ENCODE measurements at places on chromosomes 16 and 17.

DNA sequence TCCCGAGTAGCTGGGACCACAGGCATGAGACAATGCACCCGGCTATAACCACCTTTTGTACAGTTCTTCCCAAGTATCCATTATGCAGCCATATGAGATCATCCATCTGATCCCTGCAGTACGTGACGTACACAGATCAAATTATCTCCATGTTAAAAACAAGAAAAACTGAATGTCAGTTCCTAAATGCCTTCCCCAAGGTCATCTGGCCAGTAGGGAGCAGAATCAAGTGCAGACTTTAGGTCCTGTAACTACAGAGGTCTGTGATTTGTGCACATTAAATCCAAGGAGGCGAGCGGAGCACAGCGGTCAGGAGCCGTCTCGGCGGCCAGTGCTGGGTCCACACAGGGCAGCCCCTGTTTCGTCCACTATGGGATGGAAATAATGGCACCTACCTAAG is 23.7 kb downstream of the ZCCHC14 start:
- DNase-seq: no peak

- no peak for DNase-seq
These were observed 20.7 kb downstream of the SPNS2 start for GRCh38 chr17:4519361-4519788.

DNA sequence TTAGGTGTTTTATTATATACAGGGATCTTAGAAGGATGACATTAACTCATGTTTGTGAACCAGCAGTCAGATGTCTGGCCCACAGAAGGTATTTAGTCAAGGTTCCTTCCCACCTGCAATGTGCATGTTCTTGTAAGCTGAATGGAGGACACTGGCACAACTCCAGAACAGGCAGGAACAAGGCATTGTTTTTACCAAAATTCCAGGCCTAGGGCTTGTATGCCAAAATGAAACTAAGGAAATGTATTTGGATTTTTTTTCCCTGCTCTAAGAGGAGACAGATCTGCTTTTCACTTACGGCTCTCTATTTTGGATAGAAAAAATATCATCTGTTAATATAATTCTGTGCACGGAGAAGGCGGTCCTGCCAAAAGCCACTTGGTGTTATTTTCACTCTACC is 312.5 kb downstream of the GRIN2A start:
- no peak for DNase-seq

GRCh38 chr17:49001671-49002070 is 4.5 kb downstream of the IGF2BP1 start:
- no peak for DNase-seq

DNA sequence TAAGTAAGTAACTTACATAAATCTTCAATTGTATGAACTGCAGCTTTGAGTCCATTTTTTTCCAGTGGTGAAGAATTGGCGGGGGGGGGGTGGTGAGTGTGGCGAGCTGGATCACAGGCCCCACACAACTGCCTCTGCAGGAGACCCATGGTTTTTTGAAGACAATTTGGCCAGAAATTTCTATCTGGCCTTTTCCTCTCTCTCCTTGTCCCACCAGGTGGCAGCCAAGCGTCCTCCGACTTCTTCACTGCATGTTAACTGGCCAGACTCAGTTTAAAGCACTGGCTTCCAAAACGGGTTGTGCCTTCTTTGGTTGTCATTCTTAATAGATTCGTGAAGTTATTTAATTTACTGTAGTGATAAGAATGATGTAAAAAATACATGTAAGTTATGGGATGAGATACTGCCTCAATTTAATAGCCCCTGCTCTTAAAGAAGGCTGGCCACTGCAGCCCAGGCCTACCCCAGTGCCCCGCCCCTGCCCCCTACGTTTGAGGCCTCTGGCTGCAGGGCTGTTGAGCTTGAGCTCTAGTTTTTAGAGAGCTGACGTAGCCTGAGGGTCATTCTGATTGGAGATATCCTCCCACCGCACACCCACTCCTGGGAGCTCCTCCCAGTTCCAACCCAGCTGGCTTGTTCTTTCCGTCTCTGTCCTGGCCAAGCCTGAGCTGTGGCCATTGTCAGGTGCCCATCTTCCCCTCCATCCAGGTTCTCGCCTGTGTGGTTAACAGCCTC is 36.4 kb downstream of the AKAP1 start:
- DNase-seq: peak; percentile 73

GRCh38 chr17:38628441-38628840 is 22.7 kb upstream of the SRCIN1 start:
- no peak for DNase-seq

GRCh38 chr17:77670173-77670572 is 288.3 kb upstream of the TNRC6C start:
- no peak for DNase-seq

DNA sequence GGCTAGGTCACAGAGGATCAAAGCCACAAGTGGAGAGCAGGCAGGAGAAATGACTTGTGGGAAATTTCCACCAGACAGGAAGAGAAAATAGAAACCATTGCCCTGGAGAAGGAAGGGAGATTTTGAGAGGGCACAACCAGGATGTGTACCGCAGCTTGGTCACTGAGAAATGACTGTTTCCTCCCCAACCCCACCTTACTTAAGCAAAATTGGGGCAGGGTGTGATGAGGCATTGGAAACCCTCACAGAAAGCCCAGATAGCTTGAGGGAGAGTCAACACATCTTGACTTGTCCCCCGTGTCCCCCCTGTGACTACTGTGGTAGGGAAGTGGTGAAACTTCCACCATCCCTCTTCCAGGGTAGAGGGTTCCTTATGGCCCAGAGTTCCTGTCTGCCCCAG is 113.5 kb upstream of the FAM20A start:
- no peak for DNase-seq

DNA sequence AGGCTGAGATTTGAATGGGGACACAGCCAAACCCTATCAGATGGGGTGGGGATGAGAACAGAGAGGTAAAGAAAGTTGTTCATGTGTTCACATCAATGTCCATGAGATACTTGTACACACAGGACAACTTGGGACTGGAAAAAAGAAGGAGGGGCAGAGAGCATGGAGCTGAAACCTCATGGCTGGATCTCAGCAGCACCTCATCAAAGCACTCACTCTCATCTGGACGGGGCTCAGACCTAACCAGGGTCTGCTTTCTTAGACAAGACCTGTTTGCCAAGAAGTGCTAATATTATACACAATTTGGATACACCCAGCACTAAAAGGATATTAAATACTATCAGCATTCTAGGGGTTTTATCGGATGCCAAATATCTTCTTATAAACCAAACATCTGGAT is 399.8 kb downstream of the SLC39A11 start:
- no peak for DNase-seq

DNA sequence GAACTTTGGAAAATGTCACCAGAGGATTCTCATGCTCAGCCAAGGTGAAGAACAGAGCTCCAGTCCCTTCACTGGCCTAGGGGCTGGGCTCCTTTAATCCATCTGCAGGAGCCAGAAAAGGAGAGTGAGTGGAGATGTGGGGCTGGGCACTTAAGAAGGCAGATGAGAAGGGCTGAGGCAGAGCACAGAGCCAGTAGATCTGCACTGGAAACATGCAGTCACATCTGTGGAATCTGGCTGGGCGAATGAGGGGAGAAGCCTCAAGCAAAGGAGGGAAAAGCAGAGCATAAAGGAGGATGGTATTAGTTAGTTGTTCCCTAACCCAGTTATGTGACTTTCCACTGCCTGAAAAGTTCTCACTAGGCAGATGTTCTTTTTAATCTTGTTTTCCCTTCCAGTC is 50.4 kb upstream of the BCAR1 start:
- peak; percentile 54 for DNase-seq

DNA sequence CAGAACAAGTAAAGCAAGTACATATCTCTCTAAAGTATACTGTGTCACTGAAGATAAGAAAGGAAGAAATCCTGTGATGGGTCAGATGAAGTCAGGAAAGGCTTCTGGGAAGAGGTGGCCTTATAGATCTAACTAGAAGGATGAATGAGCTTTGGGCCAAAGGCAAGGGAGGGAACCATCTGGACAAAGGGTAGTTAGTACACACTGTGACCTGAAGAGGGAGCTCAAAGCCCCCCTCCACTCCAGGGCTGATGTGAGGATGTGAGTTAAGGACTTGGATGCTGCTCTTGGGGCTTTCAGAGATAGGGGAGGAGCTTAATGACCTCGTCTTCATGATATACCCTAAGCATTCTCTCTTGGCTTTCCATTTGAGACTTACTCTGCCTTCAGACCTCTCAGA is 185.3 kb upstream of the CACNG3 start:
- DNase-seq: peak; percentile 68

DNA sequence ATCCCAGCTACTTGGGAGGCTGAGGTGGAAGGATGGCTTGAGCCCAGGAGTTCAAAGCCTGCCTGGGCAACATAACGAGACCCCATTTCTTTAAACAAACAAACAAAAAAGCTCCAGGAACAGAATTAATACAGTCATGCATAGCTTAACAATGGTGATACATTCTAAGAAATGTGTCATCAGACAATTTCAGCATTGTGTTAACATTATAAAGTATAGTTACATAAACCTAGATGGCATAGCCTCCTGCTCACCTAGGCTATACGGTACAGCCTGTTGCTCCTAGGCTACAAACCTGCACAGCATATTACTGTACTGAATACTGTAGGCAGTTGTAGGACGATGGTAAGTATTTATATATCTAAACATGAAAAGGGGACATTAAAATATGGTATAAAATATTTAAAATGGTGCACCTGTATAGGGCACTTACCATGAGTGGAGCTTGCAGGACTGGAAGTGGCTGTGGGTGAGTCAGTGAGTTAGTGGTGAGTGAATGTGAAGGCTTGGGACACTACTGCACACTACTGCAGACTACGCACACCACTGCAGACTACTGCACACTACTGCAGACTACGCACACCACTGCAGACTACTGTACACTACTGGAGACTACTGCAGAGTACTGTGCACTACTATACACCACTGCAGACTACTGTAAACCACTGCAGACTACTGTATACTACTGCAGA is 74.6 kb downstream of the TMC6 start:
- DNase-seq: no peak

- DNase-seq: no peak
These were observed 29.1 kb downstream of the HS3ST3A1 start for GRCh38 chr17:13572581-13572980.

- peak; percentile 30 for DNase-seq
These were observed 5.9 kb downstream of the GSPT1 start for GRCh38 chr16:11909653-11910545.

GRCh38 chr16:31114468-31114867 is 3.0 kb upstream of the KAT8 start:
- DNase-seq: no peak

- no peak for DNase-seq
These were observed 902 bp upstream of the DHRS7B start for GRCh38 chr17:21125862-21126261.

- no peak for DNase-seq
These were observed 22.8 kb downstream of the GINS2 start for GRCh38 chr16:85665929-85666328.

DNA sequence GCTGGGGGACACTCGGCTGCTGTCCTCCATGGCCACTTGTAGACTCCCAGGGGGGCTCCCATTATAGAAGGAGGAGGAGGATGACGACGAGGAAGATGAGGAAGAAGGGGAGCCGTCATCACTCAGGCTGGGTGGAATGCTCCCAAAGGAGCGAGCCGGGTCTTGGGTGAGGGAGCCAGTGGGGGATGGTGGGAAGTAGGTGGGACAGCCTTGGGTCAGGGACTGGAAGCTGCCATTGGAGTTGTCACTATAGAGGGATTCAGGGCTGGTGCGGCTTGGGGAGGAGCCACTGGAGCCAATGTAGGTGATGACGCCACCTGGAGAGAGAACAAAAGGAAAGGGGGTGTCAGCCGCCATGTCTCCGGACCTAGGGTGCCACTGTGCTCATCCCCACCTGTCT is 3.3 kb downstream of the NR1D1 start:
- DNase-seq: no peak
